ENCODE measurements at places on chromosomes 16 and 17.

- no peak for DNase-seq
Observed at GRCh38 chr17:80644536-80644935, 99.9 kb downstream of the RPTOR start.

DNA sequence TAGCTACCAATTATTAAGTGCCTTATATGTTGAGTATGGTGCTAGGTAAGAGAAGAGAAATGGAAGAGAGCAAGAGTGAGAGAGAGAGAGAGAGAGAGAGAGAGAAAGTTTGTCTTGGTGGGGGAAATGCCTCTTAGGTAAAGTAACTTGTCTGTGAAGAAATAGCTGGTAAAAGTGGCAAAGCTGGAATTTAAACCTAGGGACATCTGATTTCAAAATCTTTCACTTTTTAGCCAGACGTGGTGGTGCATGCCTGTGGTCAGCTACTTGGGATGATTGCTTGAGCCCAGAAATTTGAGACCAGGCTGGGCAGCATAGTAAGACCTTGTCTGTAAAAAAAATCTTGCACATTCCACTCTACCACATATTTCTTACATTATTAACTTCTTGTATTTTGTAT is 23.0 kb upstream of the CDR2 start:
- DNase-seq: no peak

DNA sequence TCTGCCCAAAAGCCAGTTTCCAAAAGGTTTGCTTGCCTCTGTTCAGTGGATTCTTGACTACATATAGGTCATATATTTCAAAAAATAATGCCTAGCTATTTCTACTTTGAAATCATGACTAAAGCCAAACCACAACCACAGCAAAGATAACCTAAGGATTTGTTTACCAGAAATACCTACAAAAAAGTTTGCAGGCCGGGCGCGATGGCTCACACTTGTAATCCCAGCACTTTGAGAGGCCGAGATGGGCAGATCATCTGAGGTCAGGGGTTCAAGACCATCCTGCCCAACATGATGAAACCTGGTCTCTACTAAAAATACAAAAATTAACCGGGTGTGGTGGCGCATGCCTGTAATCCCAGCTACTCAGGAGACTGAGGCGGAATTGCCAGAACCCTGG is 15.2 kb downstream of the CARHSP1 start:
- DNase-seq: no peak

- DNase-seq: no peak
Observed at GRCh38 chr17:54956791-54957190, 11.7 kb downstream of the COX11 start.

DNA sequence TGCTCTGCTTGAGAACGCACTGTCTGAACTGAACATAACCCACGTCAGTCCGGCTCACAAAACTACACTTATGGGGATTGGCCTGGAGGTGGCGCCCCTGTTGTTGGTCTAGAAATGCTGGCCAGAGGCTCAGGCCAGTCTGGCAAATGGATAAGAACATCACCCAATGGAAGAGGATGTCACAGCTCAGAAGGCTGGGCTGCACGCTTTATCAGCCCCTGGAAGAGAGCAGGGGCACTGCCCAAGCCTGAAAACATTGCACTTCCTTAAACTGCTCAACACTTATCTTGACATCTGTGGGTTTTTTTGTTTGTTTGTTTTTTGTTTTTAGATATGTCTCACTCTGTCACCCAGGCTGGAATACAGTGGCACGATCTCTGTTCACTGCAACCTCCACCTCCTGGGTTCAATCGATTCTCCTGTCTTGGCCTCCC is 24.8 kb upstream of the BPTF start:
- DNase-seq: peak; percentile 95

GRCh38 chr17:45889579-45889978 is 4.8 kb upstream of the MAPT start:
- no peak for DNase-seq

Measured in erythroblast (primary cell).